ENCODE measurements at places on chromosomes 1 and 21. TPM values are rescaled to one million over a fixed set of nuclear protein-coding genes. Genes with fewer than 3 reads are reported as not detected.

DNA sequence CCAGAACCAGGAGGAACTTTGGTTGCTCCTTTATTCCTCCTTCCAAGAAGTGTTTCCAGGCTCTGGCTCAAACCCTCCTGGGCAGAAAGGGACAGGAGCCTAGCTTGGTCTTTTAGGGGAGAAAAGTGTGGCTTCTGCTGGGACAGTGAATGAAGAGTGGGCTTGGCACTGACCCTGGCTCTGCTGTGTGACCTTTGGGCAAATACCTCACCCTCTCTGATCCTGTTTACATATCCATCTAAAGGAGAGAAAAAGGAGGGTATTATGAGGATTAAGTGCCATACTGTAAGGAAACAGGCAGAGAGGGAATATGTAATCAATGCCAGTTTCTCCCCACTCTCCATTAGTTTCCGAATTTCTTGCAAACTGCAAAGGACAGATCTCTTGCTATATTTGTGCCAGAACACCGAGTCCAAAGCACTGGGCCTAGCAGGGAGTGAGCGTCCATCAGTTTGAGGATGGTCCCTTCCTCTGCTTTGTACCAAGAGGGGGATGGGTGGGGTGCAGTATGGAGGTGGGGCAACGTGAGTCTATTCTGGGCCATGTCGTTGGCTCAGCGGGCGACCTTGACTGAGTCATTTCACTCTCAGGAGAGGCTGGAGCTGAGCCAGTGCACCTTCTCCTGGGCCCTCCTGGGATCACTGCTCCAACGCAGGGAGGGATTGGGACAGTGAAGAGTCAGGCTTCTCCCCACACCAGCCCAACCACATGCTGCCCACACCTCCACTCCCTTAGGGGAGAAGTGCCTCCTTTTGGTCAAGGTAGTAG lies 38.4 kb downstream of the IGSF21 start:
- peak; percentile 13 for DNase-seq

DNA sequence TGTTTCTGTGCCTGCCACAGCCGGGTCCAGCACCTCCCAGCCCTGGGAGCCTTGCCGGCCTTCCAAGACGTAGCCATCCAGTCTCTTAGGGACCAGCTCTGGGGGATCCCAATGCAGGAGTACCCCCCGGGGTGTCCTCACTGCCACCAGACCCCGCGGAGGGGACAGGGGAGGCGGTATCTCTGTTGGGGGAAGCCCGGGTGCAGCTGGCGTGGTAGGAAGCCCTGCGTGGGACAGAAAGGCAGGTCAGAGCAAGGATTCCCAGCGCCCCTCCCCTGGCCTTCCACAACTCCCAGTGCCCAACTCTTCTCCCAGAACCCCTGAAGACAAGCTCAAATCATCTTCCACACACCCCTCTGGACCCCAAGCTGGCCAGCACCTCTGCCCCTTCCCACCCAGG lies 4.9 kb upstream of the TAGLN2 start:
- no peak for DNase-seq

GRCh38 chr1:153533689-153534201 lies 2.0 kb downstream of the S100A6 start:
- peak; percentile 76 for DNase-seq

- no peak for DNase-seq
Measured at GRCh38 chr1:167496797-167497619, 21.3 kb downstream of the CD247 start.

TNFRSF9 gene
- 0.20 TPM for total RNA-seq

HOOK1 gene
- 30.9 TPM for total RNA-seq
